Activated CD4-positive, alpha-beta T cell treated with anti-CD3 and anti-CD28 coated beads, Interleukin-2, Interleukin-6, amounts not matched to agents 100 ng/mL and 50 ng/mL, durations not matched to agents 16 hours and 8 hours (primary cell): ENCODE measurements at places on chromosomes 7 and 10.
A peak's percentile ranks its signal among the peaks of the same experiment; 100 is the strongest.

DNA sequence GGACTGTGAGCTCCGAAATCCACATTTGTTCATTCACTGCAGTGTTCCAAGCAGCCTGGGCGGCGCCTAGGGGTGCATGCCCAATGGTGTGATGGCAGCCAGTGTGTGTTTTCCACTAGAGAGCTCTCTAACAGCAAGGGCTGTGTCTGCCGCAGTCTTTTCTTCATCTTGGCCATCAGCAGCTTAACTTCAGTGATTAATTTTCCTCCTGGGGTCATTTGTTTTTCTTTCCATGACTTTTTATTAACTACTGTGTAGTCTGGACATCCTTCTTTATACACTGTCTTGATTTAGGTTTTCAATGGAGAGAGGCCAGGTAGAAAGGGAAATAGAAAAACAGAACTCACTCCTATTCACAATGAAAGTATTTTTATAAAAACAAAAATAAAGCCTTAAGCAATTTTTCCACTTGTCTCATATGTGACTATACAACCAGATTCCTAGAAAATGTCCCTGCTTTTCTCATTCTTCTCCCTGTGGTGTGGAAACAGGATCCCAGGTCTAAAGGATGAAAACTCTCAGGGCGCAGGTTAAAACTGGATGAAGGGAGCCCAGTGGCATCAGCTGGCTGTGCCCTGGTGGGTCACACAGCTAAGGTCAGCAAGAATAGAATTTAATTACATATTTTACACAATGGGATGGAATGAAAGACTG lies 176.8 kb downstream of the PKD1L1 start:
- DNase-seq = no peak

GRCh38 chr7:35035511-35035961 lies 1.7 kb downstream of the DPY19L1 start:
- peak; percentile 53 for DNase-seq

DNA sequence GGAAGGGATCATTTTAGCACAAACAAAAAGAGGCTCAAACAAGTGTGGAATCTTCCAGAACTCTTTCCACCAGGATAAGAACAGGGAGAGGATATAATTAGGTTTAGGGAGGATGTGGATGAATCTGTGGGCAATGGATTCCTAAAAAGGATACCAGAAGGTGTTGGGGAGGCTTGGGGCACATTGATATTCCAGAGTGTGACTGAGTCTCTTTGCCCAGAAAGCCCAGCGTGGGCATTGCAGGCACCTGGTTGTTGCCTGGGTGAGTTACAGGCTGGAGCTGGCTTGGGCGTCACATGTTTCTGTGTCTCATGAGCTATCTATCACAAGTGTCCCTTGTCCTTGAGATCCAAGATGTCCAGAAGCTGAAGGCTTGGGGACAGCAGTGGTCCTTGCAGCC lies 3.3 kb downstream of the COL26A1 start:
- no peak for DNase-seq

- DNase-seq = peak; percentile 79
These were observed 55.7 kb downstream of the ST7 start for GRCh38 chr7:117008886-117009531.

- DNase-seq = no peak
These were observed 17.4 kb upstream of the CCDC172 start for GRCh38 chr10:116306847-116307246.

GRCh38 chr7:68439897-68440296 lies 1158.4 kb upstream of the AUTS2 start:
- no peak for DNase-seq
